HL-60 (cell line): ENCODE measurements at places on chromosomes 13 and 19.

DNA sequence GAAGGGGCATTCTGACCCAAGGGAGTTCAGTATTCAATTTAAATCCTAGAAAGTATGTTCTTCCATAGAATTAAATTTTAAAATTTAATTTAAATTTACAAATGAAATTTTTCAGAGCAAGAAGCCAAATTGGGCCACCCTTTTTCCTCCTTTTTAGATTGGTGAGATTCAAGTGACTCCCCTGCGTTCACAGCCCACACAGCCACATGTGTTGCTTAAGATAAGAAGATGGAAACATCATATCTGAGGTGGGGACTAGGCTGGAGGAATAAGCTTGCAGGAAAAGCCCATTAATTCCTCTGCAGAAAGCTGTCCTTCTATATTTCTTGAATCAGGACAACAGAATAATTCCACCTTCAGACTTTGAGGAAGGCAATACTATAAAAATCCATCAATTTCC is 392.7 kb upstream of the ZNF507 start:
- DNase-seq = no peak

DNA sequence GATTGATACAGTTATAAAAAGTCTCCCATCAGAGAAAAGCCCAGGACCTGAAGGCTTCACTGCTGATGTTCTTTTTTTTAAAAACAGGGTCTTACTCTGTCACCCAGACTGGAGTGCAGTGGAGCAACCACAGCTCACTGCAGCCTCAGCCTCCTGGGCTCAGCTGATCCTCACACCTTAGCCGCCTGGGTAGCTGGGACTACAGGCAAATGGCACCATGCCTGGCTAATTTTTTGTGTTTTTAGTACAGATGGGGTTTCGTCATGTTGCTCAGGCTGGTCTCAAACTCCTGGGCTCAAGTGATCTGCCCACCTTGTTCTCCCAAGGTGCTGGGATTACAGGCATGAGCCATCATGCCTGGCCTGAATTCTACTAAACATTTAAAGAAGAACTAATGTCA is 33.1 kb downstream of the TEX29 start:
- DNase-seq = no peak

GRCh38 chr19:3269916-3270671 is 45.6 kb downstream of the CELF5 start:
- no peak for DNase-seq

DNA sequence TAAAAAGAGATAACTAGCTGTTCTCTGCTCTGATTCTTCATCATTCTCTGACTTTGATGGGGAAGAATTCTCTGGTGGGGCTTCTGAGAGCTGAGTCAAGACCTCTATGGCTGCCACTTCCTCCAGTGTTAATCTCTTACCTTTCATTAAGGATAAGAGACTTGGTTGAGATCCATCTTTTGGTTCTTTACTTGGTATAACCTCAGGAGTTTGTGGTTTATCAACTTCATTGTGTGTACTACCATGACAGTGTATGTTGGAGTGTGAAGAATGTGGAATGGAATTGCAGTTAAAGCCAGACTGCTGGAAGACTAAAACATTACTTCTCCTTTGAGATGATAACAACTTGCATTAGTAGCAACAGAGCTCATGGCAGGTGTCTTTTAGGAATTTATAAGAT is 222.0 kb downstream of the SLITRK5 start:
- no peak for DNase-seq

DNA sequence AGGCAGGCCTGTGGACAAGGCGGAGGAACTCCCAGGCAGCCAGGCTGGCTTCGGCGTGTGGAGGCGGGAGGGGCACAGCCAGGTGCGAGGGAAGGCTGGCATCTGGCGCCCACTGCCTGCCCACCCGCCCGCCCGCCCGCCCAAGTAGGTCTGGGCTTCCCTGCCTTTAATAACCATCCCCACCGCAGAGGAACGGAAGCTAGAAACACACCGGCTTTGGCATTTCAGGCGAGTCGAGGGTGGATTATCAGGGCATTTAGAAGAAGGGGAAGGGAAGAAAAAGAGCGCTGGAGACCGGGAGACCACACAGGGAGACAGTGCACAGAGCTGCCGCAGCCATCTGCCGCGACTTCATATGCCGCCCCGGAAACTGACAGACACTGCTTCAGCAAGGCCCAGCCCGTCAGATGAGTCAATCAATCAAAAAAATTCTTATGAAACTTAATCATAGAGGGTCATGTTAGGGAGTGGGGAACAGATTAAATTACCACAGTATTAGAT is 199.7 kb downstream of the TSHZ3 start:
- DNase-seq = no peak

GRCh38 chr13:97091196-97091595 is 96.9 kb upstream of the OXGR1 start:
- DNase-seq = no peak

- DNase-seq = no peak
Measured at GRCh38 chr19:44905437-44906160, at the start of gene APOE. Gene APOE, plus strand, starts transcription at chr19:44905796. Its CDS starts 829 bp downstream, at chr19:44906625.

DNA sequence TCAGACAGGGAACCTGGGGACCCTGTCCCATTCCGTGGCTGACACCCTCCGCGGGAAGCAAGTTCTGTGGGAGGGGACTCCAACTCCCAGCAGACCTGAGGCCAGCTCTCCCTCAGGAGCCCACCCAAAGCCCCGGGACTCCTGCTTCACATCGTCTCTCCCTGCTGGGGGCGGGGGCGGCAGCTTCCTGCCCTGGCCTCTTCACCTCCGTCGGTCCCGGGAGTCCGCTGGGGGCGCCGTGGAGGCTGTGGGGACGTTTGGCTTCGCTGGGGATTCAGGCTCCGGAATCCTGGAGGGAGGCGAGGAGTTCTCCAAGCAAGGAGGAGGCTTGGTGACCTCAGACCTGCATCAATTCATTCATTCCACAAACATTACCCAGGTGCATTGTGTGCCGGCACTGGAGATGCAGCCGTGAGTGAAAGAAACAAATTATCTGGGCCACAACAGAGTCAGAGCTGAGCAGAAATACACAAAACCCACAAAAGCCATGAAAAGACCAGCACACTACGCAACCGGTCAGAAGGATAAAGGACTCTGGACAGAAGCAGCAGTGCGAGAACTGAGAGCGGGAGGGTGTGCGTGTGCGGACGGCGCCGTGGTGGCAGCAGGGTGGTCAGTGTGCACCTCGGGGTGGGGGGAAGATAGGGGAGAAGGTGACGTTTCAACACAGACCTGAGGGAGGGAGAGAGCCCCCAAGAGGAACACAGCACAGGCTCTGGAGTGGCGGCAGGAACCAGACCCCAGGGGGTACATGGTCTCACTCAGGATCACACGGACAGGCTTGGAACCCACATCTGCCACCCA is 19.0 kb downstream of the EPS8L1 start:
- no peak for DNase-seq
